ELF-1 (cell line): ENCODE measurements at places on chromosomes 4 and X.
A peak's percentile ranks its signal among the peaks of the same experiment; 100 is the strongest.

GRCh38 chrX:16671005-16671404 lies 21.0 kb downstream of the S100G start:
- peak; percentile 41 for DNase-seq

GRCh38 chrX:130136496-130136895 lies 26.2 kb upstream of the ELF4 start:
- DNase-seq = no peak

DNA sequence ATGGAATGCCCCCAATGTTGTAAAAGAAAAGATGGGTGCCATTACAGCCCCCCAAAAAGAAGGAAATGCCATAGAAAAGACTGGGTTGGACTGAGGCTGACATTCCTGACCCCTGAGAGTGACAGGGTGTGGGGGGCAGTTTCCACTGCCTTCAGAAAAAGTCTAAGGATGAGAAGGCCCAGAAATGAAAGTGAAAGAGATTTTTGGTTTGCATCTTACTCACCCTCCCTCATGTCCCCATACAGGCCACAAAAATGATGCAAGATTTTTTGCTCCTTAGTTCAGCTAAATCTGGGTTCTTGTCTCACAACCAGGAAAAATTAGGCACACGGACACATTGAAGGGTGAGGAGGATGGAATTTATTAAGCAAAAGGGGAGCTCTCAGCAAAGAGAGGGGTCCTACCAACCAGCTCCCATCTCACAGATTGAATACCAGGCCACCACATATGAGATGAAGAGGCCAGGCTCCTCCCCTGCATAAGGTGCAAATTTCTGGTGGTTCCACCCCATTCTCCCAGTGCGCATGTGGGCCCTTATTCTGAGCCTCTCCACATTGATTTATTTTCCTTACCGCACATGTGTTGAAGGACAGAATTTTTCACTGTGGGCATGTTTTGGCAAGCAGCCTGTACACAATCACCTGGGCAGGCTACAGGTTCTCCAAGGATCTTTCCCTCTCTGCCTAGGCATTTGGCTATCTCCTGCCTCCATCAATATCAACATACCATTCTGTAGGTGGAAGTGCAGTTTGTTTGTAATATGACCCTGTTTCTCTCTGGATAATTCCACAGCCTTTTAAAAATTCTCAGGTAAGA lies 18.8 kb downstream of the PPP4R3C start:
- DNase-seq = no peak

- no peak for DNase-seq
Measured at GRCh38 chr4:81634165-81634564, 162.5 kb upstream of the RASGEF1B start.

GRCh38 chr4:179465131-179465797 lies 2023.0 kb upstream of the AGA start:
- peak; percentile 7 for DNase-seq

DNA sequence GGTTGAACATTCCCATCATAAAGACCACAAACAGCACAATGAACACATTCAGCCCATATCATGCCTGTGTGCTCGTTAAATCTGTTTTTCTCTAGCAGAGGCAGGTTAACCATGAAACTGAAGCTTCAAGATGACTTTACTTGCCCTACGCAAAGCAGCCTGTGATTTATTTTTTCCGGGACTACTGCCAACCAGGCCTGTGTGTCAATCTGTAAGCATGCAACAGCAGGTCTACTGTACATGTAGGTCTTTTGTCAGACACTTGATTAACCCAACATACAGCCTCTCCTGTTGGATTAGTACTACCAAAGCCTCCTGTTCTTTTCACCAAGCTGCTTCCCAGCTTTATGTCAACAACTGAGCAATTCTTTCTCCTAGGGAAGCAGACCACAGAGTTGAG lies 85.5 kb upstream of the ACSL1 start:
- no peak for DNase-seq

- DNase-seq = peak; percentile 57
Measured at GRCh38 chrX:39974270-39974669, 123.5 kb downstream of the BCOR start.

DNA sequence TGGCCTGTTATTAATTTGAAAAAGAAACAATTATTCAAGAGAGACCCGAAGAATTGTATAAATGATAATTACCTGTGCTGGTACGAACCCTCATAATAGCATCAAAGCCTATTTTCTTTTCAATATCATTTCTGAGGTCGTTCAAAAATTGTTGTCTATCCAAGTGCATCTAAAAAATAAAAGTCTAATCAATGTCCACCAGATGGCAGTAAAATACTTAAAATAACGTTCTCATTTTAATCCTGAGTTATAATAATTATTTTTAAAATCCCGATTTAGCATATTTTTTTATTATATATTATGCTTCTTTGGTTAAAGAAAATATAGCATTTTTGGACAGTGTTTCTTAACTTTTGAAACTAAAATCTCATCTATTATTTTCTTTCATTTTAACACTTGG lies 55.7 kb downstream of the METTL14 start:
- DNase-seq = no peak

GRCh38 chr4:111046811-111047210 lies 423.9 kb upstream of the PITX2 start:
- DNase-seq = no peak
